Activated naive CD4-positive, alpha-beta T cell treated with anti-CD3 and anti-CD28 coated beads, Interleukin-2, amount 10 ng/mL, durations not matched to agents 7 days and 5 days (primary cell): ENCODE measurements at places on chromosomes 1 and 21.

GRCh38 chr1:11874258-11874562, 15.5 kb upstream of the NPPB start:
- no peak for DNase-seq

GRCh38 chr1:2215329-2215728, 12.8 kb upstream of the SKI start:
- no peak for DNase-seq

GRCh38 chr1:30465096-30465495, 258.3 kb downstream of the MATN1 start:
- DNase-seq: no peak

- peak; percentile 65 for DNase-seq
Observed at GRCh38 chr1:65812065-65812464, 19.4 kb downstream of the PDE4B start.

GRCh38 chr1:243851257-243851756, 1.3 kb upstream of the AKT3 start:
- DNase-seq: no peak

GRCh38 chr1:73859227-73859626, 338.7 kb downstream of the LRRIQ3 start:
- DNase-seq: no peak
